ENCODE measurements at places on chromosomes 7 and 10. TPM values are rescaled to one million over a fixed set of nuclear protein-coding genes. Genes with fewer than 3 reads are reported as not detected.

The HIPK2 gene
- total RNA-seq, result 6.8 TPM

The HOXA10 gene
- total RNA-seq, result 15.5 TPM

The CCDC3 gene
- total RNA-seq, result 21.3 TPM

The FOXI2 gene
- not detected for total RNA-seq

The CHST15 gene
- 0.13 TPM for total RNA-seq

The PNLIPRP3 gene
- total RNA-seq, result not detected

The MALRD1 gene
- total RNA-seq, result not detected

The TAF6 gene
- 20.5 TPM for total RNA-seq

The HOXA3 gene
- 1.8 TPM for total RNA-seq

The NXPH1 gene
- not detected for total RNA-seq

The STYXL1 gene
- 123 TPM for total RNA-seq

The WIPF3 gene
- not detected for total RNA-seq

DNA sequence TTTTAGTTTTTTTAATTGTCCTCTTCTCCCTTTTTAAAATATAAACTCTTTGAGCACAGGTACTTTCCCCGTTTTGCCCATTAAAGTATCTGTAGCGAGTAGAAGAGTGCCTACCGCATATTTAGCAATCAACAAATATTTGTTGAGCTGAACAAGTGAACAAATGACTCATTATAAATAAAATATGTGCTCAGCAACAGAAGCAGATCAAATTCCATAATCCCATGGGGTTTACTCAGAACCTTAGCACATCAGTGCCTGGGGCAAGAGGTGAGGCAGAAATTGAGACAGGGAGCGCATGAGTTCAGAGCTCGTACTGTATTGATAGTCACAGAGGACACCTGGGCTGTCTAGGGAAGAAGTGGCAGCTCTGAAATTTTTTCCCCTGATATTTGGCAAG is 161.0 kb downstream of the SEM1 start:
- H3K27ac ChIP-seq, result no peak overlapping the region
- DNase-seq, result no peak
- H3K36me3 ChIP-seq, result no peaks in the 10 kb centered on the region
- H3K4me3 ChIP-seq, result no peak overlapping the region

DNA sequence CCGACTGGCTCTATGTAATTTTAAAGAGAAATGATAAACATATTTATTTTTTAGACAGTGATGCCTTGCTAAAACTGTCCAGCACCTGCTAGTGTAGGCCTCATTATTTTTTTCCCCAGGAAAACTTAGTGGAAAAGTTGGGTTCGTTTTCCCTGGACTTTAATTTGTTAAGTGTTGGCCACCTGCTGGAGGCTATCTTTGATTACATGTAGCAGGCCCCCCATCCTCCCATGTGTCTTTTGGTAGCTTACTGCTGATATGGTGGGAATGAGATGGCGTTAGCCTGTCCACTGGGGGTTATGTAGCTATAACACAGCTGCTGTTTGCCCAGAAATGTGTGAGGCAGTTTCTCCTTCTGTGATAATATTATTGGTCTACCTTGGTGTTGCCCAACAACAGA is 265.0 kb downstream of the SORCS3 start:
- H3K27ac ChIP-seq, result no peak overlapping the region
- H3K27me3 ChIP-seq, result no peaks in the 10 kb centered on the region
- H3K36me3 ChIP-seq, result no peaks in the 10 kb centered on the region
- no peak overlapping the region for H3K4me3 ChIP-seq
- no peak for DNase-seq
- no peaks in the 10 kb centered on the region for H3K4me1 ChIP-seq

GRCh38 chr10:64345856-64346255 is 824.7 kb downstream of the REEP3 start:
- no peaks in the 10 kb centered on the region for H3K4me1 ChIP-seq
- no peak for DNase-seq

GRCh38 chr7:36686499-36686898 is 37.8 kb downstream of the AOAH start:
- H3K4me3 ChIP-seq, result no peak overlapping the region
- H3K4me1 ChIP-seq, result peaks cover 8% of the 10 kb centered on the region
- H3K27me3 ChIP-seq, result no peaks in the 10 kb centered on the region
- H3K36me3 ChIP-seq, result no peaks in the 10 kb centered on the region
- no peak overlapping the region for H3K27ac ChIP-seq
- DNase-seq, result no peak

DNA sequence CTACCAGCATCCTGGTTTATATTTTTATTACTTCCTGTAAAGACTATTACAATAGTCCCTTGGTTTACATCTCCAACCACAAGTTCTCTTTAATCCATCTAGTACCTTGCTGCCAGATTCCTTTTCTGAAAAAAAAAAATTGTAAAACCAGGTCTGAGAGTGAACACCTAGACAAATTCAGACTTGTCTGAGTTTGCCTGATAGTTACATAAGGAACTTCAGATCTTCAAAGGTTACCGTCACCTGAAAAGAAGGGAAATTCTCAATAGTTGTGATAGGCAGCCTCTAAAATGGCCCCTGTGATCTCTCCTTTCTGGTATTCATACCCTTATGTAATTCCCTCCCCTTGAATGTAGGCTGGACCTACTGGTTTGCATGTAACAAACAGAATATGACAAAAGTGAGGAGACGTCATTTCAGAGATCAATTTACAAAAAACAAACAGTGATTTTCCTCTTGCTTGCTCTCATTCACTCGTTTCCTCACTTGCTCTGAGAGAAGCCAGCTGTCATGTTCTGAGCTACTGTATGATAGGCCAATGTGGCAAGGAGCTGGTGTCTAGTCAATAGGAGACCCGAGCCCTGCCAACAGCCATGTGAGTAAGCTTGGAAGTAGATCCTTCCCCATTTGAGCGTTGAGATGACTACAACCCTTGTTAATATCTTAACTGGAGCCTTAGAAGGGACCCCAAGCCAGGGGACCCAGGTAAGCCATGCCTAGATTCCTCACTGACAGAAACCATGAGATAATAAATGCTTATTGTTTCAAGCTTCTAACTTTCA is 110.9 kb upstream of the LSM8 start:
- no peak overlapping the region for H3K4me3 ChIP-seq
- no peaks in the 10 kb centered on the region for H3K27me3 ChIP-seq
- DNase-seq, result no peak
- H3K4me1 ChIP-seq, result no peaks in the 10 kb centered on the region

- H3K27me3 ChIP-seq, result no peaks in the 10 kb centered on the region
- peak overlapping the region; percentile 77 for H3K27ac ChIP-seq
- peaks cover 62% of the 10 kb centered on the region for H3K36me3 ChIP-seq
- no peak overlapping the region for H3K4me3 ChIP-seq
Observed at GRCh38 chr7:73707045-73707631, 12.3 kb downstream of the STX1A start.

GRCh38 chr10:18399158-18399557 is 252.2 kb downstream of the NSUN6 start:
- no peaks in the 10 kb centered on the region for H3K4me1 ChIP-seq
- no peak for DNase-seq
- H3K4me3 ChIP-seq, result no peak overlapping the region
- no peak overlapping the region for H3K27ac ChIP-seq

DNA sequence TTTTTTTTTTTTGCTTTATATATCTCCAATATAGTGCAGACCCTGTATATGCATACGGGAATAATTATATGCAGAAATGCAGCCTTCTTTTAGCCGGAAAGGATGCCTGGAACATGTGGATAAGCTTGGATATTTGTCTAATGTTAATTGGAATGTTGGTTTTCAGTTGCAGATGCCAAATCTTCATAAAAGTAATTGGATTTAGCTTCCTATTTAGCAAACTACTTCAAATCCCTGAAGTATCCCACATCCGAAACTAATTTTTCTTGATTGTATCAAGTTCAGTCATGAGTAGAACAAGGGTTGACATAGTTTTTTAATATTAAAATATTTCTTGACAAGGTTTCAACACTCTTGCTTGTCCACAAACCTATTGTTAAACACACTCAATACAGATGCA is 281.7 kb downstream of the BBS9 start:
- H3K27ac ChIP-seq, result no peak overlapping the region
- H3K4me1 ChIP-seq, result no peaks in the 10 kb centered on the region
- no peaks in the 10 kb centered on the region for H3K27me3 ChIP-seq
- no peak for DNase-seq
- H3K36me3 ChIP-seq, result no peaks in the 10 kb centered on the region
- no peak overlapping the region for H3K4me3 ChIP-seq

DNA sequence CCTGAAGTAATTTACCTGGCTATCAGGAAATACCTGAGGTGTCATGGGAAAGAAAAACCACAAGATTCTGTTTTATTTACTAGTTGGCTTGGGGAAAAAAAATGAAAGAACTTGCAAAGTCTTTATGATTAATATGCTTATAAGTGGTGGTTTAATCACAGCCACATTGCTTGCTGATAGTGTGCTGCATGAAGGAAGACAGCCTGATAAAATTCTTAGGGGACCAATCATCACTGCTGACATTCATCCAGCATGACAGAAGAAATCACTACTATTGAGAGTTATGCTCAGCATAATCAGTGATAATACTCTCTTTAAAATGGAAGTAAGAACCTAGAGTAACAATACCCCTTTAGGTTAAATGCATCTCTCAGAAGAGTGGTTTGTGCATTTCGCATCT is 150.2 kb upstream of the LRRN3 start:
- no peaks in the 10 kb centered on the region for H3K27me3 ChIP-seq
- H3K36me3 ChIP-seq, result no peaks in the 10 kb centered on the region
- H3K4me1 ChIP-seq, result peaks cover 8% of the 10 kb centered on the region
- no peak overlapping the region for H3K4me3 ChIP-seq
- no peak for DNase-seq

DNA sequence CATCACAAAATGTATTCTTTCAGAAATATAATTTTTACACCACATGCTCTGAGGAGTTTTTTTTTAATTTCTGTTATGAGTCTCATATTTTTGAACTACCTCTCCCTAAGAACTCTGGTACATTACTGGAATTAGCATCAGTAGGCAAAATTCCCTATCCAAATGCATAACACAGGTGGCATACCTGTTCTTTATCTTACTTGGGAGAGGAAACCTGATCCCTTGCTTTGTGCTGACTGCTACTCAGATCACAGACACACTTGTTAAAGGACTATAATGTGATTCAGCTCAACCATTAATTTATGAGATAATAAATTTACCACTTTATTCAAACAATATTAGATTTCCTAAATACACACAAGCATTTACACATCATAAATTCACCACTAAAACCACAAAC is 617.2 kb downstream of the GRM8 start:
- no peaks in the 10 kb centered on the region for H3K4me1 ChIP-seq
- no peaks in the 10 kb centered on the region for H3K27me3 ChIP-seq
- no peaks in the 10 kb centered on the region for H3K36me3 ChIP-seq
- H3K4me3 ChIP-seq, result no peak overlapping the region

DNA sequence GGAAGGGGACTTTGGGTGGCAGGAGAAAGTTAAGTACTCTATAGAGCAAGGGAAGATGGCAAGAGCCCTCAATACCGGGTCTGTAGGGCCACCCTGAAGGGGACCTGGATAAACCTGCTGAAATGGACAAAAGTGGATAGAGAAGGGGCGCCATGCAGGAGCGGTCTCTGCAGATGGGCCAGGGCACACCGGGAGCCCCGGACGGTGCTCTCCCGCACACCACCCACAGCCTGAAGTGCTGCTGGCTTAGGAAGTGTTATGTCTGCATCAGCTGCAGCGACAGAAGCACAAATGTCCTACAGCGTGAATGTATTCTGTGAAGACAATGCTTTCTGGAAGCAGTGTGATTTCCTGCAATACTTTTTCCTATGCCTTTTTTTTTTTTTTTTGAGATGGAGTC is 37.7 kb downstream of the BRI3 start:
- no peak overlapping the region for H3K4me3 ChIP-seq

DNA sequence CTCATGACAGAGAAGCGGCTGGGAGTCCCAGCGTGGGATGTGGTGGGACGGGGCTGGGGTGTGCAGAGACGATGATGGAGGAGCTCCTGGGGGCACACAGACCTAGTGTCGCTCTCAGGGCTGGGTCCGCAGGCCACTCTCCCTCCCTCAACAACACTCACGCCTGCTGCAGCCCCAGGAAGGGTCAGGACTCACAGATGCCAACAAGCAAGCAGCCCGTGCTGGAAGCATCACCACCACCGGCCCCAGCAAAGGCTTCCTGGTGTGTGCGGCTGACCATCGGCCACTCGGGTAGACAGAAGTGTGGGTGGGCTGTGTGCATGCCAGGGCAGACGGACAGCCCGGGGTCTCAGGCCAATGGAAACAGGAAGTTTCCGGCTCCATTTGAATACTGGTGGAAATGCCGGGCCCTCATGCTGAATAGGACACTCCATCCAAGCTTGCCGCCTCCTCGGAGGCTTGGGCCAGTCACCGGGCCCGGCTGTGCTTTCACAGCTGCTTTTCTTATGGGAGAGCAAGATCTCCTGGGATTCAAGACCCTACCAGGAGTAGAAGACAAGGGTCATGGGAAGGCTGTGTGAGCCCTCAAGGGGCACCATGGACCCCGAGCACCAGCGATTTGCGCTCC is 178.1 kb downstream of the ELFN1 start:
- no peaks in the 10 kb centered on the region for H3K27me3 ChIP-seq
- no peaks in the 10 kb centered on the region for H3K36me3 ChIP-seq
- H3K4me3 ChIP-seq, result no peak overlapping the region
- no peak overlapping the region for H3K27ac ChIP-seq

GRCh38 chr10:89309156-89310055 is 7.6 kb downstream of the IFIT2 start:
- no peaks in the 10 kb centered on the region for H3K27me3 ChIP-seq
- H3K27ac ChIP-seq, result no peak overlapping the region
- H3K4me3 ChIP-seq, result no peak overlapping the region
- DNase-seq, result no peak
- H3K36me3 ChIP-seq, result no peaks in the 10 kb centered on the region
- H3K4me1 ChIP-seq, result no peaks in the 10 kb centered on the region

DNA sequence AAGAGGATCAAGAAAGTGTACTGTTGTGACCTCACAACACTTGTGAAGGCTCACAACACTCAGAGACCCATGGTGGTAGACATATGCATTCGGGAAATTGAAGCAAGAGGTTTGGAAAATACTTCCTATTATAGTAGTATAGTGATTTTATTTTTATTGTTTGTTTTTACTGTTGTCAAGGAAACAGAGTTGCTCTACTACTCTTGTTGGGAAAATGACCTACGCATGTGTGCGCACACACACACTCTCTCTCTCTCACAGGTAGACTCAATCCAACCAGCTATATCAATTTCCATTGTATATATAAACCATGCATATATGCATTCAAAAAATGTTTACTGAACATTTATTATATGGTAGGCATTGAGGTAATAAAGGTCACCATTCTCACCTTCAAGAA is 63.7 kb upstream of the PRR15 start:
- DNase-seq, result no peak
- no peak overlapping the region for H3K27ac ChIP-seq
- no peaks in the 10 kb centered on the region for H3K36me3 ChIP-seq
- H3K4me1 ChIP-seq, result no peaks in the 10 kb centered on the region
- H3K4me3 ChIP-seq, result no peak overlapping the region

- DNase-seq, result no peak
- no peak overlapping the region for H3K27ac ChIP-seq
- H3K4me1 ChIP-seq, result no peaks in the 10 kb centered on the region
- no peaks in the 10 kb centered on the region for H3K27me3 ChIP-seq
- no peaks in the 10 kb centered on the region for H3K36me3 ChIP-seq
Observed at GRCh38 chr7:30420662-30421061, 57.9 kb downstream of the NOD1 start.

GRCh38 chr7:156515911-156516790 is 124.4 kb upstream of the RNF32 start:
- no peaks in the 10 kb centered on the region for H3K4me1 ChIP-seq
- no peaks in the 10 kb centered on the region for H3K27me3 ChIP-seq
- H3K4me3 ChIP-seq, result no peak overlapping the region
- no peak for DNase-seq
- no peak overlapping the region for H3K27ac ChIP-seq

Data from SJSA1 (cell line).